ENCODE measurements at places on chromosomes 6 and 20.

- no peak for DNase-seq
Measured at GRCh38 chr6:1912731-1913130, 303.0 kb downstream of the FOXC1 start.

- no peak for DNase-seq
Measured at GRCh38 chr6:166765234-166765541, 138.1 kb upstream of the RPS6KA2 start.

DNA sequence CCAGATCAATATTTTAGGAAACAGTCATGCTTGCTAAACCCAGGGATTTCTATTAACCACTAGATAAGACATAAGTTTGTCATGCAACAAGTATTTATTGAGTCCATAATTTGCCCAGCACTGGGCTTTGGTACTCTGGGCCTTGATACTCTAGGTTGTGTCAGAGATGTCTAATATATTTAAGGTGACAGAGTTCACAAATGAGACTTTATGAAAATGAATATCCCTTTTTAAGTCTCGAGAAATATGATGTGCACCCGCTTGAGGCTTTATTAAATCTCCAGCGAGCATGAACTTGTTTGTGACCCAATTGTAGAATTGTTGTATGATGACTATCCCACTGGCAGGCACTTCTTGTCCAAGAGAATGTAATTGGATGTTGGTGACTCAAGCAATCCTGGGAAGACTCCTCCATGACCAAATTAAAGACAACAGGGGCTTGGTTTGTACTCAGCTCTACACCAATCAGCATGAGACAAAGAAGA lies 109.2 kb downstream of the ESR1 start:
- peak; percentile 79 for DNase-seq

DNA sequence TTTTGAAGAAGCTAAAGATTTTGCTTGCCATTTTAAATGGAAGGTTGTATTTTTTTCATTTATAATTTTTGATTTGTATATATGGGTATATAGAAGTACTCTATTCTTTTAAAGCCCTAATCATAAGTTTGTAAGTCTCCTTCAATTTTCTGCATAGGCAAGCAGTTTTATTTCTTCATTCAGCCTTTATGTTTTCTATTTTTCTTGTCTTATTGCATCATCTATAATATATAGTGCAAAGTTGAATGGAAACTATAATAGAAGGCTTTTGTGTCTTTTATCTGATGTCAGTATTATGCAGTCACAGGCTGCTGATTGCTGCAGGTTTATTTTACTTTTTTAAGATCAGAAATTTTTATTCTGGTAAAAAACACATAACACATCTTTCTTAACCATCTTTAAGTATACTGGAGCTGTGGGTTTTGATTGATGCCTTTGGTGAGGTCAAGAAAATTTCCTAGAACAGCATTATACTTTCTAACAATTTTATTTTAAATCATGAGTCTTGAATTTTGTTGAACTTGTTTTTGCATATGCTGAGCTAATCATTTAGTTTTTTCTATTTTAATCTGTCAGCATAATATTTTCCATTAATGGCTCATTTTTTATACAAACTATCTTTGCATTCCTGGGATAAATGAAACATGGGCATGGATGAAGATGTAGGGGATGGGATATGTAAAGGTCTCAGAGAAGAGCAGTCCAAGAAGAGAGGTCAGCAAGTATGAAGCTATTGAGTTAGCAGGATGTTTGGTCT lies 366.7 kb upstream of the MAP3K7 start:
- no peak for DNase-seq

- DNase-seq: peak; percentile 62
Measured at GRCh38 chr20:31695849-31696804, 26.5 kb downstream of the BCL2L1 start.

GRCh38 chr6:156839129-156839528 lies 62.0 kb downstream of the ARID1B start:
- DNase-seq: no peak

- DNase-seq: no peak
Measured at GRCh38 chr6:32203426-32204267, 11.2 kb upstream of the GPSM3 start.

DNA sequence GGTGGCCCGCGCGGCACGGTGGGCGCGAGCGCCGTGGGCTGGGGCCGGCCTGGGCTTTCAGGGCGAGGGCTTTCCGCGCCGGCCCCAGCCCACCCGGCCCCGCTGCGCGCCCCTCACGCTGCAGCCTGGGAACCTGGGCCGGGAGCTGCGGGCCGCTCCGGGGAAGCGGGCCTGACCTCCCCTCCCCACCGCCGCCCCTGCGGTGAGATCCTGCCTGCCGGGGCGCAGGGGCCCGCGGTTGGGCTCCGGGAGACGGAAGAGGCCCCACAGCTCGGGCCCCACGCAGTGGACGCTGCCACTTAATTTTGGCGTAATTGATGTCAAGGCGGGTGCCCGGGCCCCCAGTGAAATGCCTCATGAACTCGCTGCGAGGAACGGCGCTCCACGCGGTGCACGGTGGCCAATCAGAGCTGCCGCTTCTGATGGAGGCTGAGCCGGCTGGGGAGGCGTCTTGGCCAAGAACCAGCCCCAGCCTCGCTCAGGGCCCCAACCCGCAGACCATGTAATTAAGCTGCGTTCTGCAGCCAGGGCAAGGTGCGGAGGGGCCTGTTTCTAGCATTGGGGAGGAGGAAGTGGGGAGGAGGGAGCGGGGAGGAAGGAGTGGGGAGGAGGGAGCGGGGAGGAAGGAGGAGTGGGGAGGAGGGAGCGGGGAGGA lies 96.1 kb upstream of the BHLHE23 start:
- peak; percentile 64 for DNase-seq

DNA sequence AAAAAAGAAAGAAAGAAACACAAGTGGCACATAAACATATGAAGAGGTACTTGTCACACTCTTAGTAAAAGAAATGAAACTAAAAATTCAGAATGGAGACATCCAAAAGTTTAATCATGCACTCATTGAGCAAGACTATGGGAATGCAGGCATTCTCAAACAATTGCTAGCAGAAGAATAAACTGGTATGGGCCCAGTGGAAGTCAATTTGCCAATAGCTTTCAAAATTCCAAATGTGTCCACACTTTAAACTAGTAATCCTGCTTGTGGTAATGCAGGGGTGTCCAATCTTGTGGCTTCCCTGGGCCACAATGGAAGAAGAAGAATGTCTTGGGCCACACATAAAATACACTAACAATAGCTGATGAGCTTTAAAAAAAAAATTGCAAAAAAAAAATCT lies 97.4 kb downstream of the EPB41L2 start:
- peak; percentile 72 for DNase-seq

GRCh38 chr6:35014786-35015185 lies 125.7 kb downstream of the ANKS1A start:
- peak; percentile 64 for DNase-seq

- no peak for DNase-seq
Measured at GRCh38 chr20:58374027-58374850, 14.8 kb upstream of the VAPB start.

GRCh38 chr6:40957616-40958492 lies 81.2 kb downstream of the UNC5CL start:
- DNase-seq: peak; percentile 57

DNA sequence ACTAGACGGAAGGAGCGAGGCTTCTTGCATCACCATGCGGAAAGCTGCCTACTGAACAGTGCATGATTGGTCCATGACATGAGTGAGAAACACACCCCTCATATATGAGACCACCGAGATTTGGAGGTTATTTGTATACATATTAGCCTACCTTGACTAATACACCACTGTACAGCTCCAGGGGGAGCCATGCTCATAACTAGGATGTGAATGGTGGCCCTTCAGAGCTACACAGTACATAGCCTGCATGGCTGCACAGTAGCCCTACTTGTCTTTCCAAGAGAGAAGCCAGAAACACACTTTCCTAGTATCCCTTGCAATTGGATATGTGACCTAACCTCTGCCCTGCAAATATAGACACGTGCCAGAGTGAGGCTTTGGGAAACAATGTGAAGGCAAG lies 21.8 kb upstream of the MCUR1 start:
- no peak for DNase-seq

- DNase-seq: no peak
Measured at GRCh38 chr6:148309301-148309700, 33.3 kb upstream of the SASH1 start.
